HT1080 (cell line): ENCODE measurements at places on chromosomes 5 and 9. TPM values are rescaled to one million over a fixed set of nuclear protein-coding genes. Genes with fewer than 3 reads are reported as not detected.

ARL14EPL gene
- 0.17 TPM in 1 of 2 replicates, not detected in the other for total RNA-seq

SPATA31A3 gene
- total RNA-seq, result not detected in 2 replicates

KCNN2 gene
- total RNA-seq, result 0.13 TPM in 1 of 2 replicates, not detected in the other

DNA sequence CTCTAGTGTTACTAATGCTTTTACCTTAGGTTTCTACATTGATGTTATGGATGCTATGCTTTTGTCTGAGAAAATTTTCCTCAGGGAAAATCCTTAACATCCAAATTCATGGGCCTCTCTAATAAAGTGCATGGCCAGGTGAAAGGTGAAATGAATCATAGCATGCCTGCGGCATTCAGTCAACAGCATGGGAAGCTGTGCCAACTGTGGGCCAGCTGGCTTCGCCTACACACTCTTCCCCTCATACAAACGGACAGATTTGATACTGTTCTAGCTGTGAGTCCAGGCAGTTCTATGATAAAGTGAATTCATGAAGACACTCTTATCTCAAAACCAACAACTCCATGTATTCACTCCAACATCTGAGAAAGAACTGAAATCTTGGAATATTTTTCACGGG is 374.1 kb downstream of the PLK2 start:
- DNase-seq, result peak; percentile 73

- peak; percentile 84 for DNase-seq
Measured at GRCh38 chr9:21160178-21160577, 6.3 kb downstream of the IFNA21 start.

DNA sequence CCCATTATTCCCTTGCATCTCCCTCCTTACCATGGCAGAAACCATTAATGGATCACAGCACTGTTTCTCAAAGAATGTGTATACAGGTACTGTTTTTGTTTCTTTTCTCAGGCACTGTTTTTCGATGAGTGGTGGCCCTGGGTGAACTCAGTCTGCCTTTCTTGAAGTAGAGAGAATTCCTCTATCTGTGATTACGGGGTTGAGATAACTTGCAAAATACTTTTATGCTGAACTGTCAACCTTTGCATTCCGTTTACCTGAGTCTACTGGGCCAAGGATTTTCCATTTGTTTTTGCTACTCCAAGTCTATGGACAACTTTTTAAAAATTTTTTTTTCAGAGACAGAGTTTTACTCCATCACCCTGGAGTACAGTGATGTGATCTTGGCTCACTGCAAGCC is 82.7 kb upstream of the CLINT1 start:
- no peak for DNase-seq

- DNase-seq, result no peak
Measured at GRCh38 chr9:99030092-99030511, 74.8 kb upstream of the TGFBR1 start.

DNA sequence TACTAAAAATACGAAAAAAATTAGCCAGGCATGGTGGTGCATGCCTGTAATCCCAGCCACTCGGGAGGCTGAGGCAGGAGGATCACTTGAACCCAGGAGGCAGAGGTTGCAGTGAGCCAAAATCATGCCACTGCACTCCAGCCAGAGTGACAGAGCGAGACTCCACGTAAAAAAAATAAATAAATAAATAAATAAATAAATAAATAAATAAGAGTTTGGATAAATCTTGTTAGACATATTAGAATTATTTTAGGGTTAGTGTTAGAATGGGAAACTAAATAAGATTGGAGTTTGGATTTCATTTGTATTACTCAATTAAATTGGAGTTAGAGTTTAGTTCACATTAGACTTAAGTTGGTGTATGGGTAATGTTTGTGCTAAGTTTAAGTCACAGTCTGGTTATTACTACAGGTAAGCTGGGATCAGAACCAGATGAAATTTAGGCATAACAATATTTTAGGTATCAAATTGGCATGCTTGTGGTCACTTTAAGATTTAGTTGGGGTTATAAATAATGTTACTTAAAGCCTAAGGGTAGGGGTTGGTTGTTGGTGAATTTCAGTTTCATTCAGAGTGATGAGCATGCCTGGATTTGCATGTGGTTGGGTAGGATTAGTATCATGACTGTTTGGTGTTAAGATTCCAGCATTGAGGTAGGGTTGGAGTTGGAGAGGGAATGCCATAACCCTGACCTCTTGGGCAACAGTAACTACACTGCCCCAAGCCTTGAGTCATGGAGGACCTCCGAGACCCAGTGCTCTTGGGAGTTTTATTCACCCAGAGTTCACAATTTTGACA is 3.3 kb downstream of the OR5C1 start:
- DNase-seq, result no peak
